H4 (cell line): ENCODE measurements at places on chromosomes 6 and 20. TPM values are rescaled to one million over a fixed set of nuclear protein-coding genes. Genes with fewer than 3 reads are reported as not detected.

- no peak for DNase-seq
Measured at GRCh38 chr6:117740605-117741004, 65.3 kb downstream of the NUS1 start.

GRCh38 chr6:3623451-3624249, 127.9 kb downstream of the PXDC1 start:
- DNase-seq: no peak

- no peak for DNase-seq
Measured at GRCh38 chr6:56532766-56533551, 109.7 kb downstream of the DST start.

DNA sequence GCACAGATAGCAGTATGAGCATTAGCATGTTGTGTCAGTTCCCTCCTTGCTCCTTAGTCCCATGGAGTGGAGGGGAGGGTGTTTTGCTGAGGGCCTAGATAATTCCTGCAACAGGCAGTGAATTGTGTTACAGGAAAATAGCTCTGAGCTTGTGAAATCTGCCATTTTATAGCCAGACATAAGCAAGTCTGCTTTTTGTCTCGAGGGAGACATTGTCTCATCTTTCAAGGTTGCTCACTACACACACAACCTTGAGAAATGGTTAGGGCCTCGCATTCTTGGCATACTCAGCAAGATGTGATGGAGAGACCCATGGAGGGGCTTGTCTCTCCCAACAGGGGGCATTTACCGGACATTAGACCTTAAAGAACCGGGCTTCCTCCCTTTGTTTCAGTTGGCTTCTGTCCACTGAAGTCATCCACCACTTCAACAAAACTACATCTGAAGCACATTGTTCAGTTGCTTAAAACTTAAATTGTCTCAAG, 108.0 kb upstream of the FOXO3 start:
- no peak for DNase-seq

Gene FILIP1
- total RNA-seq: 0.31 and 0.88 TPM in 2 replicates

DNA sequence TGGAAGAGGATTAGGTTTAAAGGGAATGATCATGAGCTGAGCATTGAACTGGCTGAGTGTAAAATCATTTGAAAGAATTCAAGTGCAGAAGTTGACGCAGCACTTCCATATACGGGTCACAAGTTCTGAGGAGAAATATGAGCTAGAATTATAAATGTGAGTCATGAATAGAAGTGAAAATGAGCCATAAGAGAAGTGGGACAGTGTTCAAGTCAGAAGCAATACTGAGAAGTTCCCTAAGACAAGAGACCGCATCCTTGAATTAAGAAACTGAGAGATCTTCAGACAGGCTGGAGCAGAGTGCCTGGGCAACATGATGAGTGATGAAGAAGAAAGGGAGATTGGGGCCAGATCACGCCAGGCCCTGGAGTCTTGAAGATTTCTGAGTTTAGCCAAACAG, 209.7 kb downstream of the TBX18 start:
- DNase-seq: no peak

GRCh38 chr6:116370760-116371119, at the start of gene DSE:
DSE (plus strand) TSS chr6:116370947; CDS start chr6:116399251, 28,304 bp downstream.
- peak; percentile 67 for DNase-seq

Gene ALDH8A1
- not detected in 2 replicates for total RNA-seq

DNA sequence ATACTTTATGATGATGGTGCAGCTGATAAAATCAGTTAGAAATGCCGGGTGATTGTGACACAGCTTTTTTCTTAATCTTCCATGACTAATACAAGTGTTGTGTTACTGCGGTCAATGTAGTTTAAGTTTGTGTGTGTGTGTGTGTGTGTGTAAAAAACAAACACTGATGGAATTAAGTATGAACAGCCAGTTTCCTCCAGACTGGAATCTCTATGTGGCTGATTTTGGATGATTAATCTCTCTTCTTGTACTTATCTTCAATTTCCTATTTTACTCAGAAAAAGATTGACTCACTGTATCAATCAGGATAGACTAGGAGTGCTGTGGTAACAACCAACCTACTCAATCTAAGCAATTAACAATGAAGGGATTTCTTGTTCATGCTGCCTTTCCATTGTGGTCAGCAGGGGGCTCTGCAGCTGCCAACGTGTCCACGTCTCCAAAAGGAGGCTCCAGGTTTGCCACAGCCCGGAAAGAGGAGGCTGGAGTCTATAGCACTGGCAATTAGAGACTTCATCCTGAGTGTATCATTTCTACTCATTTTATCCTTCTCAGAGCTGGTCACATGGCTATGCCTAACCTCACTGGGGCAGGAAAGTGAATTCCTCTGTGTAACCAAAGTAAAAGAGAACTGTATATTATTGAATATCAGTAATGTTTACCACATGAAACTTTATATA, 107.7 kb downstream of the CD109 start:
- peak; percentile 88 for DNase-seq

GRCh38 chr6:21005816-21006570, 471.7 kb downstream of the CDKAL1 start:
- DNase-seq: peak; percentile 40

GRCh38 chr20:53083411-53083810, 111.3 kb downstream of the TSHZ2 start:
- DNase-seq: no peak

- DNase-seq: no peak
Measured at GRCh38 chr6:167095888-167096287, 27.0 kb upstream of the CCR6 start.

DNA sequence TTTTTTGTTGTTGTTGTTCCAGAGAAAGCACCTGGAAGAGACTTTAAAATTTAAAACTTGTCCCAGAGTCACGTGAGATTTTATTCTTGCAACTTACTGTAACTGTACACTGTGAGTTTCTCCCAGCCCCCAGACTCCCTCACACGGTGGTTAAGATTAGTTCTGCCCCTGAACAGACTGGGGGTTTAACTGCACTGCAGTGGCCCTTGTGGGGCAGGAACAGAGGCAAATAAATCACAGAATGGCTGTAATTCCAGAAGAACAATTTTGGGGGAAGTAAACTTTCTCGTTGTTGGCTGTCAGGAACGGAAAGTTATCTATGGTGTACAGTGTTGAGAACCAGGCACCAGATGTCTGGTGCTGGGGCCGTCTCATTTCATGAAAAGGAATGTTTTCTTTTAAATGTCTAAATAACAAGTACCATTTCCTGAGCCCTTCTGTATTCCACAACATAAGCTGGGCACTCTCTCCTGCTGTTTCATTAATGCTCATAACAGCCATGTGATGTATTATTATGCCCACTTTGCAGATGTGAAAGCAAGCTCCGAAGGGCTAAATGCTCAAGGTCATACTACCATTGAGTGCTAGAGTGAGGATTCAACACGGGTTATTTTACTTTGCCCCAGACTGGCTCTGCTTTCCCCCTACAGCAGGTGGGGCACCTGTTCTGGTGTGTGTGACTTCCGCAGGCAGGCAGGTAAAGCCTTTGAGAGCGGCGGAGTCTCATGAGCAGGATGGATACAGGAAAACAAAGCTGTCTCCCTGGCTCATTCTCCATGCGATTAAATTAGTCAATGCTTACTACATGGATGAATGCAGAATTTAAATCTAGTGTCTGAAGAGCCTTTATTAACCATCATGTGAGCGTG, 30.5 kb downstream of the CNKSR3 start:
- DNase-seq: peak; percentile 15

- no peak for DNase-seq
Measured at GRCh38 chr6:106185615-106186014, 99.5 kb downstream of the PRDM1 start.

DNA sequence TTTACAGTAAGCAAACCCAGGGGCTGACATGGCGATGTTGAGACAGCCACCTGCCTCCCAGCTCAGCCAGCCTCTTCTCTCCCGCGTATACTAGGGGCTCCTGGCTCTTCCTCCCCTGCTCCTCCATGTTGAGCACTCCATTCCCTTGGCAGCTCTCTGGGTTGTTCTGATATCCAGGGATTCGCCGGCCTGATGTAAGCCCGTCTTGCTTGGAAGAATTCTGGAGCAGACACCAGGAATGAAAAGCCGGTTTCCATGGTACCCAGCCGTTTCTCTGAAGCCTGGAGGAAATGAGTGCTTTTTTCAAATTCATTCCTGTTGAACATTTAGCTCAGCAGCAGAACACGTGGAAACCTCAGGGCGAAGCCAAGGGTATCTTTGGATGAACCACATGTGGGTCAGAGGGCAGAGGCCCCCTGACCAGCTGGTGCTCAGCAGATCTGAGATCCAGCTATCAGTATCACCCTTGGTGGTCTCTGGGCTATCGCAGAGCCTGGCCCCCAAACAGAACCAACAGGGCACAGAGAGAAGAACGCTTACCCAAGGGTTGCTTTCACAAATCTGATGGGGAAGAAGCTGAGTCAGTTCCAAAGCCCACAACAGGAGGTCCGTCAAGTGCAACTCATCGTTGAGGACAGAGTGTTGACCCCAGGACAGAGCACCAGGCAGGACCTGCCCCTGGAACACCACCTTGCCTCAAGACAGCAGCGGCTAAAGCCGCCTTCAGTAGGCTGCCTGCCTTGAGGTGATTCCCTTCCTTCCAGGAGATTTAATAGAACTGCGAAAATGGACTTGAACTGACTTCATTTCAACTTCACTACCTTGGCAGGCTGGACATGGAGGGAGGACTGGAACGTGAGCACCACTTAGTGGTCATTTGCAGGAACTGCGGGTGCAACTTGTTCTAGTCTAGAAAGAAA, 96.1 kb upstream of the RIN2 start:
- peak; percentile 62 for DNase-seq

GRCh38 chr6:160396292-160396691, 48.1 kb downstream of the SLC22A3 start:
- DNase-seq: no peak

GRCh38 chr6:100719883-100720682, 161.0 kb downstream of the ASCC3 start:
- DNase-seq: peak; percentile 14

GRCh38 chr6:155272353-155273232, 8.8 kb downstream of the CLDN20 start:
- no peak for DNase-seq

- DNase-seq: no peak
Measured at GRCh38 chr6:153994004-153994403, 45.0 kb upstream of the OPRM1 start.

Gene CRIP3
- total RNA-seq: not detected in 2 replicates

DNA sequence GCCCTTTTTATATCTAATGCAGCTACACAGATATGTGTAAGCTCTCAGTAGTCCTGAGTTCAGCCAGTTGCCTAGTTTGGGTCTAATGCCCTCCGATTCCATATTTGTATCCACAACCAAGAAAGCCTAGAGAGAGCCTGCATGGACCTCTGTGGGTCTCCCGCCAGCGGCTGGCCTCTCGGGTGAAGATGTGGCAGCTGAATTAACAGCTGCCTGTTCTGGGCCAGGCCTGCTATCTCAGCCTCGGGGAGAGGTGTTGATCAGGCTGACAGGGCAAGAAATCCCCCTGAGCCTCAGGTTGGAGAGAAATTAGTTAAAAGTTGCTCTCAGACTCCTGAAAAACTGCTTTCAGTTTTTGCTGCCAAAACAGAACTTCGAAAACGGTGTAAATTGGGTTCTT, 19.8 kb downstream of the PTK7 start:
- DNase-seq: no peak

GRCh38 chr6:27605401-27606342, 132.8 kb upstream of the ZNF184 start:
- peak; percentile 86 for DNase-seq

DNA sequence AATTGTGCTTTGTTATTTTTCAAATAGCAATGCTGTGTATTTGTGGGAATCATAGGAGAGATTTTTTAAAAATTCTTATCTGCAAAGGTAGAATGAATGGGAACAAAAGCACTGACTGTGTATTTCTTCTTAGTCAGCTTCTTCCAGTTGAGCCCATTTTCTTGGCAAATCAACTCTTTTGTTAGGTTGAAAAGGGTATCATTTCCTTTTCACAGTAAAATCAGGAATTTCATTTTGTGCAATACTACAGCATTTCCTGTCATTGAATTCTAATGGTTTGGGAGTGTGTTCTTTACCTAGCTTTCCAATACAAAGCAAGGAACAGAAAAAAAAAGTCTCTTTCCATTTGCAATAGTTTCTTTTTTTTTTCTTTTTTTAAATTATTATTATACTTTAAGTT, 19.0 kb upstream of the EXOC2 start:
- no peak for DNase-seq

Gene C6orf52
- 5.0 TPM in 1 of 2 replicates, not detected in the other for total RNA-seq

GRCh38 chr6:110693296-110693695, 122.0 kb downstream of the CDK19 start:
- no peak for DNase-seq

Gene TTK
- total RNA-seq: 27.1 and 32.3 TPM in 2 replicates

Gene HLA-DMB
- total RNA-seq: 4.5 and 4.6 TPM in 2 replicates

- DNase-seq: no peak
Measured at GRCh38 chr20:58308680-58309527, 611 bp upstream of the RAB22A start.

DNA sequence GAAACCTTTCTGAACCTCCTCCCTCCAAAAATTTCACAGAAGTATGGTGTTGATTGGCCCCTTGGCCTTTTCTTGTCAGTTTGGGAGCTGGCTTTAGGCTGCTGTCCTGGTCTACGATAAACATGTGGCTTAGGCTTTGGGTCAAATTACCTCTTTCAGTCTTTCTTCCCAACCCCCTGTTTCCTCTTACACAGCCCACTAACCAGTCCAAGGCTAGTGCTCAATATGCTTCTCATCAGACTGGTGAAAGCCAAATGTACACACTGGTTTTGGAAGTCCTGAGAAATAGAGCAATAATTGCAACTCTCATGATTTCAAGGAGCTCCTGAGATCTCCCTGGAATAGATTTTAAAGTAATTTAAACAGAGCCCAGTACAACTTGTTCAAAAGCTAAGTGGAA, 933.7 kb upstream of the GJE1 start:
- peak; percentile 62 for DNase-seq

DNA sequence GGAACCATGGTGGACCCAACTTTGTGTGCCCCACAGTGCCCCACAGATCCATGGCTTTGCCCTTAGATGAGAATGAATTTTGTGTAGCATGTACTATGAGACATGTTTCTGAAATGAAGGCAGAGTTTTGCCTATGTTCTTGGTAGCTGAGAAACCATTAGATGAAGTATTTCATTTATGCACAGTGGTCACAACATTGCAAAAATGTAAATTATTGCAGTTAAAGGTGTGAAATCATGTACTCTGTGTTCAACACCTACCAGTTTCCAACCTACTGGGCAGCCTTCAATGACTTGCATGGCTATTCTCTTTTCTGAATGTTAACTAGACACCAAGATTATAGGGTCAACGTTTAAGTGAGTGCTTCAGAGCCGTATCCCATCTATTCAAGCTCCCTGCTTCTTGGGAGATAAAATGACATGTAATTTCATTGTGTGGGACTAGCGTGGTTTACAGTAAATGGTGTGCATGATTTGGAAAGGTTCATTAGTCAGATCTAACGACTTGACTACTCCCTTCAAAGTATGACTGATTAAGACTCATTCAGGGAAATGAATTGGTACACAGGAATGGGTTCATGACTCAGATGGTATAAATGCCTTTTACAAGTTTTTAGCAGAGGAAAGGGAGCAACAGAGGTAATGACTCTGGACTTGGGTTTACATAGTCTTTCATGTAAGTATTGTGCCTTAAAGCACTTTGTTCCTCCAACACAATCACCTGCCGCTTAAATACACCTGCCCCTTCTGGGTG, 106.1 kb upstream of the AKIRIN2 start:
- no peak for DNase-seq

Gene GINS1
- 16.3 and 20.3 TPM in 2 replicates for total RNA-seq
